ENCODE measurements at places on chromosomes 5 and 9. TPM values are rescaled to one million over a fixed set of nuclear protein-coding genes. Genes with fewer than 3 reads are reported as not detected.

DNA sequence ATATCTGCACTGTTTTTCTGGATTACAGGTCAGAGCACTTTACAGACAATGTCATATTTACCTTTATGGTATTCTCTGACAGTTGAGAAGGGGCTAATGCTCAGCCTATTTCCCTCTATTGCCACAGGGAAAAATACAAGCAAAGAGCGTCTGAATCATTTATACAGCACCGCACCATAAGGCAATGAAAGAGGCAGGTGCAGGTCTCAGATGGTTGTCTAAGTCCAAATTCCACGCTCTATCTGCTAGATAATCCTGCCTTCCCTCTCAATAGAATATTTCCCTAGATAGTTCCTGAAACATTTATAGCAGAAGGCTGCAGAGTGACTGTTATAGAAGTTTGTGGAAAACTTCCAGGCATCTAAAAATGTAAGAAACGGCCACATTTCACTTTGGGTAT, 446.1 kb upstream of the CDH6 start:
- ATAC-seq: no peak

DNA sequence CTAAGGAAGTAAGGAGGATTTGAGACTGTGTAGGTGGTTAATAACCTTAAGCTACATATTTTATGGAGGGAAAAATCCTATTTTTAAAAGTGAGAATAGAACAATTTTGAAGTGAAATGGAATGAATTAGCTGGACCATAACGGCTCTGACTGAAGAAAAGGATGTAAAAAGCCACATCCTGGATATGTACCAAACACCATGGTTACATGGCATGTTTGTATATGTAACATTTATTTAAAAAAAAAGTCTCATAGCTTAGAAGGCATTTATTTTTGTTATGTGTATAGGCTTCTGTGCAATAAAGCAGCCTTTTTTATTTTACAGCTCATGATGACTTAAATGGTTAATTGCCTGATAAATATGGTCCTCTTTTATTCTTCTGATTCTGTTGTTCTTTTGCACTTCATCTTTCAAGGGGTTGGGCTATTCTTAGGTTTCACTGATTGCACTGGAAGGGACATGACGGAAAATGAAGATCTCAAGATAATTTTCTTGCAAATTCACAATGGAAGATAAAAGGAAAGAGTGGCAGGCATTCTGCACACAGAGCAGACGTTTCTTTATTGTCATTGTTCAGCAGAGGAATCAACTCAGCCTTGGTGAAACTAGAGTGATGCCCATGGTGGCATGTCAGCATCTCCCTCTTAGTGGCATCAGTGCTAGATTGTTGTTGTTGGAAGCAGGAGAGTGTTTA, 63.1 kb downstream of the DOCK8 start:
- no peak for ATAC-seq

DNA sequence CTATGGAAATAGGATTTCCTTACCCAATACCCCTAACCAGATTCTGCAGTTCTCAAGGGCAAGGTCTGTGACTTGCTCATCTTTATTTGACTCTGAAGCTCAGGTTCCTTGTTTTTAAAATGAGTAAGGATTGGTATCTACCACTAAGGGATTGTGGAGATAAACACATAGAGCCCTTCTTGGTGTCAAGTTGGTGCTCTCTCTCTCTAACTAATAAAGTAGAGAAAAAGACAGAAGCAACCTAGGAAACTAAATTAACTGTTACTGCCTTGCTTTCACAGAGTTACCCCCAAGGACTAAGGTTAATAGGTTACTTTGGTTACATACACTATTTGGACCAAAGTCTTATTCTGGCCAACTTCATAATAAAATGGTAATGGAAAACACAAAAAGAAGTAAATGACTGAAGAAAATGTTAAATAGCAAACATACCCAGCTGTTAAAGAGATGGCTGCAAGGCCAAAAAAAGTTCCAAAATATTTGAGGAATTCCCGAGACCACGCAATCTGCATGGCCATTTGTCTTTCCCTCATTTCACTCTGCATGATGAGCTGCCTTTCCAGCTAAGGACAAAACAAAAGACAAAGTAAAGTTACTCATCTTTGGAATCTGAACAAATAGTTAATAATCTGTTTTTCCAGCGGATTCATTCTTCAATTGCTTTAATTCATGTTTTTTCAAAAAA, 21.8 kb upstream of the RLN1 start:
- no peak for ATAC-seq

Gene LRRC70
- 0.67 TPM for total RNA-seq
